ENCODE measurements at places on chromosomes 1 and 21. TPM values are rescaled to one million over a fixed set of nuclear protein-coding genes. Genes with fewer than 3 reads are reported as not detected.

The KRTAP20-4 gene
- total RNA-seq: not detected

The FABP3 gene
- 44.2 TPM for total RNA-seq

The C1orf56 gene
- total RNA-seq: 0.82 TPM

The E2F2 gene
- 5.6 TPM for total RNA-seq

The UBL4B gene
- not detected for total RNA-seq

The ADAMTS1 gene
- 284 TPM for total RNA-seq

The HNRNPCL2 gene
- not detected for total RNA-seq

The TMEM240 gene
- 3.6 TPM for total RNA-seq

The THEM5 gene
- total RNA-seq: not detected

The STRIP1 gene
- 50.3 TPM for total RNA-seq

All from fibroblast of the aortic adventitia (primary cell).